ENCODE measurements at places on chromosomes 2 and 18.

DNA sequence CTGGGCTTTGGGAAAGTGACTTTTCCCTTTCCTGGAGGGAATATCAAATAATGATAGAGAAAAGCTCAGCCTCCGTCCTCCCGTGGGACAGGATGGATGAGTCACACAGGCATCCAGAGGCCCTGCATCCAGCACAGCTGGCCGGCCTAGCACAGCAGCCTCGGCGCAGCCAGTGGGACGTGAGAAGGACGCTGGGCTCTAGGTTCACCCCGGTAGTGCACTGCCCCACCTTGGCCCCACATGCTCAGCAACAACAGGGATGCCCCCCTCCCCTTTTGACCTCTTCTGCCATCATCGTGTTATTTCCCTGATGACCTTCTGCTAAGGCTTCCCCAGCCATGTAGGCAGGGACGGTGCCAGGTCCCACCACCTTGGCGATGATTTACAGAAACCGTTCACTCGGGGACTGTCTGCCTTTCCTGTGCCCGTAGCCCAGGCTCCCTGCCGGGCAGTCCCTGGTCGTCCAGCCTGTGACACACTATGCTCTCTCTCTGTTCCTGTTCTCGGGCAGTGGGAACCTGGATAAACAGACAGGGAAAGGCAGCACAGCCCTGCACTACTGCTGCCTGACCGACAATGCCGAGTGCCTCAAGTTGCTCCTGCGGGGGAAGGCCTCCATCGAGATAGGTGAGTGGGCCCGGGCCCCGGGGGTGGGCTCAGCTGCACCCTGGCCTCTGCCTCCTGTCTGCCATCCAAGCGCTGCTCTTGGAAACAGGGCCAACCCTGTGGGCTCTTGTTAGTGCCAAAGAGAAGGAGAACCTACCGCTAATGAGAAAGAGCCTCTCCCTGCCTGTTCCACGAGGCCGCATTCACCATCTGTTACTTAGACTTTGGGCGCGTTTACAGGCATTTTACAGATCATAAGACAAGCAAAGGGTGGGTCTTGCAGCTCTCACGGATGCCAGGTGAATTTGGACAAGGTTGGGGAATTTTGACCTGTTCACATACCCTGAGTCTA lies 44.6 kb downstream of the ITGB1BP1 start:
- DNase-seq = no peak

- DNase-seq = no peak
These were observed 255.2 kb upstream of the NRP2 start for GRCh38 chr2:205427112-205427511.

GRCh38 chr2:236940916-236941520 lies 144.7 kb upstream of the COPS8 start:
- no peak for DNase-seq

GRCh38 chr2:160256507-160256906 lies 56.4 kb upstream of the ITGB6 start:
- DNase-seq = no peak

DNA sequence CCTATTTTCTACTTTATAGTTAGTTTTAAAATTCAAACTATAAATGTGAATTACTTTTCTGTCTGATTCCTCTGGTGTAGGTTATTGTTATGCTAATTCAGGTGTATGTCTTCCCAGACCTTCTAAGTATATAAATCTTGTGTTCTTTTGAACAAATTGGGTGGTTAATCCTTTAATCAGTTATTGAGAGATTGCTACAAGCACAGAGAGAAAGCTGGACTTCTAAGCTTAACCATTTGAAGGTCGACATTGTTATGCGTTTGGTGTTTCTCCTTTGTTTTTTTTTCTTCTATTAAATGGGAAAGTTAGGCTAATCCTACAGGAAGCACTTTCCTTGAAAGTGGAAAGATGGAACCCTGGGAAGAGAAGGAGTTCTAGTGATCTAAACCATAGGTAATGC lies 592.6 kb downstream of the SLC4A3 start:
- DNase-seq = no peak

- no peak for DNase-seq
These were observed 149.4 kb upstream of the DNMT3A start for GRCh38 chr2:25491003-25491696.

DNA sequence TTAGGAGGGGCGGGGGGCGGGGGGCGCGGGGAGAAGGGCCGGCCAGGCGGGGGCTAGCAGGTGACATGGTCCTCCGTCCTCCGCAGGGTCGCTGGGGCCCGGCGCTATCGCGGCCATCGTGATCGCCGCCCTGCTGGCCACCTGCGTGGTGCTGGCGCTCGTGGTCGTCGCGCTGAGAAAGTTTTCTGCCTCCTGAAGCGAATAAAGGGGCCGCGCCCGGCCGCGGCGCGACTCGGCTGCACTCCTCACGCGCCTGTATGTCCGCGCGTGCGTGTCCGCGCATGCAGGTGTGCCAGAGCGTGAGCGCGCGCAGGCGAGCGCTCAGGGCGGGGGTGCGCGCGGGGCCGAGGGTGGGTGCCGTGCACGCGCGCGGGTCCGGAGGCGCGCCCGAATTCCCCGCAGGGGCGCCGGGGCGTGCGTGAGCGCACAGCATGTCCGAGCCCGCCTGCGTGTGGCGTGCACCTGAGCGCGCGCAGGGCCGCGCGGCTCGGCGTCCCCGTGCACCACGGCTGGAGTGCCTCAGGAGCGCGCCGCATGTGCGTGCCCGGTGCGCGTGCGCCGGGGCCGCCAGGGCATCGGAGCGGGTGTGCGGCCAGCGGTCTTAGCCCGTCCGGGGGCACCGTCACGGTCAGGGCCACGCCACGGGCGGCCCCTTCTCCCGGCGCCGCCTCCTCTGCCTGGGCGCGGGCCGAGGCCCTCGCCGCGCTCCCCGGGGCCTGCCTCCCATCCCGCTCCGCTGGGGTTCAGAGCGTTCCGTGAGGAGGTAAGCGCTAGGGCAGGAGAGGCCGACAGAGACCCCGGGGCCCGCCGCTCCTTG lies 6.3 kb downstream of the SNORC start:
- no peak for DNase-seq

DNA sequence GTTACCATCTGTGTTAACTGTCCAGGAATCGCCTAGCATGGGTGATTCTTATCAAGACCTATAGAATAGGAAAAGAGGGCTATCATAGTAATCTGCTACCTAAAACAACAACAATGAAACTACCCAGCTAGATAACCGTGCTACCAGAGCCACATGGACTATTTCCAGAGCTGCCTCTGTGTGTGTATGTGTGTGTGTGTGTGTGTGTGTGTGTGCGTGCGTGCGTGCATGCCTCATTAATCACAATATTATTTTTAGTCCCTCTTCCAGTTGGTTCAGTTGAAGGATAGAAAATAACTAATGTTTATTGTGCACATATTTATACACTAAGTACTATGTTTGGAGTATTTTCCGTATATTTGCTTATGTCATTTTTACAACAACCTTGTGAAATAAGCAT lies 201.1 kb downstream of the SP3 start:
- DNase-seq = no peak

GRCh38 chr2:101032084-101032776 lies 30.1 kb downstream of the RPL31 start:
- DNase-seq = no peak

DNA sequence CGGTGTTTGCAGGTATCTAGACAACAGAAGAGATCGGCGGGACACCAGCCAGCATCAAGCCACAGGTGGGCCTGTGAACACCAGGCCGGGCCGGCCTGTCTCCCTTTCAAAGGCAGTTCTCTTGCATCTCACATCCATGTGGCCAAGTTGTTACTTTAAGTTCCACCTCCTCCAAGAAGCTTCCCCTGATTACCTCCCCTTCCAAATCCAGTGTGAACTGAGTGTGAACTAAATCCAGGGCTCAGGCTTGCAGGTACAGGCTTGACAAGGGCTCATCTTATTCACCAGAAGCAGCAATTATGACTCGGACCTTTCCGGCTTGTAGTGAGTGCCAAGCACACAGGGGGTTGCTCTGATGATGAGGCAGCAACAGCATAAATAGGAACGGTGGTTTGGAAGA lies 3.9 kb downstream of the CRACDL start:
- no peak for DNase-seq

DNA sequence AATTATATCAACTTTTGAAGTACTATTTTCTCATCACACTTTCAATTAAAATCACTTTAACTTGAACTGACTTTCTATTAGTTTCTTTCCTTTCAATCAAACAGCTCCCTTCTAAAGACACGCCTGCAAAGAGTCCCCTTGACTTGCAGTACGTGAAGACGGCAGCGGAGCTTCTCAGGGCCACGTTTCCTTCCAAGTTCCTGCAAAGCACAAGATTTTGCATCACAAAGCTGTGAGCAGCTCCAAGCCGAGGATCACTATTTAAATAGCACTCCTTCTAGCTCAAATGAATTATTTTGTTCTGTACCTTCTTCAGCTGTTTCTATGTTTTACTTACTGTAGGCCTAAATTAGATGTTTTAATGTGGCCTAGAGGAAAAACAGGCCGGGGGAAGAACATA lies 30.8 kb downstream of the SH3YL1 start:
- no peak for DNase-seq

GRCh38 chr2:235171550-235172031 lies 219.8 kb downstream of the SH3BP4 start:
- DNase-seq = no peak

DNA sequence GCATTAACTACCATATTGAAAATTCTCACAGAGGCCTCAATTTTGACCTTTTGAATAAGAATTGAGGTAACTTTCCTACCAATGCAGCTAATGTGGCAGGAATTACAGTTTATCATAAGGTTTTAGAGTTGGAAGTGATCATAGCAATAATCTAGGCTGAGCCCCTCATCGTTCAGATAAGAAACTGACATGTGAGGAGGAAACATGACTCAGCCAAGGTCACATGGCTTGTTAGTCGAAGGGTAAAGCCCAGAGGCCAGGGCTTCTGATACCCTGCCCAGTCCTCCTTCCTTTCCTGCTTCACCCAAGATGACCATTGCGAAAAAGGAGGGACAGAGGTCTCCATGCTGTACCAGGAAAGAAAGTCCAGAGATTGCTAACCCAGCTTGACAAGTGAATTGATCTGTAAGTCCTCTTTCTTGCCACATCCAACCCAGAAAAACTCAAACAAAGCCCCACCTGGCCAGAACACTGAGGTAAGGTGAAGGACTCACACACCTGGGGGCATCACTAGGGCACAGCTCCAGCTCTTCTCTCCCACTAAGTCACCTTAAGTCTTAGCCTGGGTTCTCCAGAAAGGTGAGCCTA lies 174.8 kb downstream of the EN1 start:
- no peak for DNase-seq

DNA sequence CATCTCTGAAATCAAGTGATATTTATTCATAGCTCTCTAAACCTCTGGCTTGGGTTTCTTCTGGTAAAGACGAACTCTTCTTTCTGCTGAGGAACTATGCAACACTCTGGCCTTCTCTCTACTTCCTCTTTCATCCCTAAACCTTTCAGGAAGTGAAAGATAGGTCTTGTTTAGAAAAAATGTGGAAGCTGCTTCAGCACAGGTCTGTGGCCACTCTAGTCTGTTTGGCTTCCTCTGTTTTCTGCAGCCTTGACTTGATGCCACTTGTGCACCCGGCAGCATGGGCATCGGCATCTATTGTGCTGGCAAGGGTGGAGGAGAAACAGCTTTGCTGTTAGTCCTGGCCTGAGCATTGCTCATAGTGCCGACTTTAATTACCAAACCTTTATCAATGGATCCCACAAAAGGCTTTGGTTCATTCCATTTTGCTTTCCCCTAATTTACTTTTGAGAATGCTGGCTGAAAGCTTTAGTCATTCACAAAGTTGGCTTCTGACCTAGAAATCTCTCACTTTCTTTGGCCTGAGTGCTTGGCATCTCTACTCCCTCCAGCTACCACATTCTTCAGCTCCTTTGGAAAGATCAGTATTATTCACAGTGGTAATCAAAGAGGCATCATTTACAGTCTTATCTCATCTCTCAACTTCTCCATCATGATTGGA lies 32.0 kb upstream of the GPR39 start:
- no peak for DNase-seq

DNA sequence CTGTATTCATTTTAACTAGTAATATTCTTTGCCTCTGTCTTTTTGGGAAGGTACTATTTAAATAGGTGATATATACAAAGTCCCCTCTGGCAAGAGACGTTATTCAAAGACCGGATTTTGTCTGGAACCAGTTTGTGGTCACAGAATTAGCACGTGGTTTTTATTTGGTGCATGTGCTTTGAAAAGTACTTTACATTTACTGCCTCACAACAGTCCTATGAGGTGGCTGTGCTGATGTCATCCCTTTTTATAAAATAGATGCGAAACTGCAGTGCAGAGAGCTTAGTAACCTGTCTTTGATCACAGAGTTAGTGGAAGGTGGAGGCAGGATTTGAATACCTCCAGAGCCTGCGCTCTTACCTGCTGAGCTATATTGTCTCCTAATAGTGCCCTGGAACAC lies 4.0 kb downstream of the LPIN1 start:
- no peak for DNase-seq

GRCh38 chr2:240932001-240932723 lies 26.0 kb downstream of the CROCC2 start:
- no peak for DNase-seq

GRCh38 chr2:239689410-239689809 lies 288.6 kb upstream of the HDAC4 start:
- no peak for DNase-seq

DNA sequence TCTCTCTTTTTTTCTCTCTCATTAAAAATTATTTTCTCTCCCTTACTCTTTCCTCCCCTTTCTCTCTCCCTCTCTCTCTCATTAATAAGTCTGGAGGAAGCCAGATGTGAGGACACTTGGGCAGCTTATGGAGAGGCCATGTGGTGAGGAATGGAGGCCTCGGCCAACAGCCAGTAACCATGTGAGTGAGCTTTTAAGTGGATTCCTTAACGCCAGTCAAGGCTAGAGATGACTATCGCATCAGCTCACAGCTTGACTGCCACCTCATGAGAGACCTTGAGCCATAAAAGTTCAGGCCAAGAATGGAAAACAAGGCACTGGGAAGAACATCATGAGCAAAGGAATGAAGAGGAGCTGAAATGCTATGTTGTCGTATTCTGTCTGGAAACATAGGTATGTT lies 39.1 kb downstream of the ETAA1 start:
- no peak for DNase-seq

GRCh38 chr2:105294844-105295481 lies 34.6 kb downstream of the TGFBRAP1 start:
- DNase-seq = no peak

- DNase-seq = no peak
These were observed 132.2 kb downstream of the EPHA4 start for GRCh38 chr2:221439761-221440479.

- no peak for DNase-seq
These were observed 44.6 kb downstream of the DPP4 start for GRCh38 chr2:162029287-162029901.

GRCh38 chr18:35835366-35835765 lies 137.1 kb upstream of the RMP24 start:
- DNase-seq = no peak

DNA sequence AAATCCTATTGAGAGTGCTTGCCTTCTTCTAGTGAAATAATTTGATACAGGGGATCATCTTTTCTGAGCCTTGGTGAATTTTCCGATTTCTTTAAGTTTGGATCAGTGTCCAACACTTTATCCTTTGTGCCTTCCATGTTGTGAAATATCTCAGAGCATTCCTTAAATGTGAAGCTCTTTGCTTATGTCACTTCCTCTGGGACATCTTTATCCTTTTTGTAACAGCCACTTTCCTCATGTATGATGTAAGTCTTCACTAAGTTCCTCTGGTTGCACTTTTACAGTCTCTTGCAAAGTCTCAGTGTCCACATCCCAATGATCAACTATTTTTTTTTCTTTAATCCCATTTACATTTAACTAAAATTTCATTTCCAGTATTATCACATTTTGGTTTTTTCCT lies 254.2 kb downstream of the EN1 start:
- no peak for DNase-seq

GRCh38 chr18:80227472-80227871 lies 19.8 kb downstream of the PARD6G start:
- DNase-seq = no peak

Data from NCI-H748 treated with DMSO at 0.1 percent for 48 hours (cell line).